ENCODE measurements at places on chromosomes 7 and 10.

GRCh38 chr10:44253769-44254462, 131.0 kb downstream of the CXCL12 start:
- no peak for DNase-seq

DNA sequence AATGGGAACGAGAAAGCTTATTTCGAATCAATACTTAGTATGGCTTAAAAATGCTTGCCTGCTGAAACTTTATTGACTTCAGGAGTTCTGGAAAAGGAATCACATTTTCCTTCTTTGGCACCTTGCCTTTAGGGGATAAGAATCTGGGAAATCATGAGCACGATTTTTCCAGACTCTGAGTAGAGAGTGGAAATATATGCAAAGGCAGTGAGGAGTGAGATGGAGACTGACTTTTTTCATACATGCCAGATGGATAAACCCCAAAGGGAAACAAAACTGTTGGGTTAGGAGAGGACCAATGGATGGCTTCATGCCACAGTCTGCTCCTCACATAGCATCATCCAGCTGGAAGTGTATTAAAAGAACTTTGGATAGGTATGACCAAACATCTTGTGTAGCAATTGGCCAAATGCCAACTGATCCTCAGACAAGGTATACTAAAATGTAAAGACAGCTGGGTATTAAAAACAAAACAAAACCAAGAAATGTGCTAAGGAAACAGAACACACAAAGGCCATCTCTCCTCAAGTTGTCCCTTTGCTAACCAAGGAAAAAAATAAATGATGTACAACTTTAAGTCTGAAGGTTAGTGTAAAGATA, 1.7 kb downstream of the COL28A1 start:
- DNase-seq: no peak

GRCh38 chr10:31261511-31262311, 57.3 kb upstream of the ZEB1 start:
- no peak for DNase-seq

- no peak for DNase-seq
Observed at GRCh38 chr10:26430641-26431163, 7.4 kb upstream of the APBB1IP start.

- no peak for DNase-seq
Observed at GRCh38 chr7:78499971-78500370, 701.4 kb downstream of the PHTF2 start.

GRCh38 chr7:50923476-50923875, 140.8 kb upstream of the GRB10 start:
- DNase-seq: no peak

GRCh38 chr10:2137549-2138174, 400.3 kb upstream of the ADARB2 start:
- DNase-seq: no peak

DNA sequence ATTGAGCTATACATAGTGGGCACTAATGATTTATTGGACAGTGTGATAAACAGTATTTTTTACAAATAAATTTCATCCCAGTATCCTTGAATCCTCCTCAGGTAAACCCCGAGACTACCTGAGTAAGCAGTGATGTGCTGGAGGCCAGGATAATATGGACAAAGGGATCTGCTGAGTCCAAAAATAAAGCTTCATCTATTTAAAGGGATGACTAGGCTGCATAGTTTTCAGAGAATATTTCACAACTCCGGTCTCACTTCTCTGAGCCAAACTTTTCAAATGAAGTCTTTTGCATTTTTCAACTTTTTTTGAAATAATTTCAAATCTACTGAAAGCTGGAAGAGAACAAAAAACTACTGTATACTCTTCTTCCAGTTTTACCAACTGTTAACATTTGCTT, 2.5 kb downstream of the ACTR3B start:
- no peak for DNase-seq
